ENCODE measurements at places on chromosomes 13 and 19. TPM values are rescaled to one million over a fixed set of nuclear protein-coding genes. Genes with fewer than 3 reads are reported as not detected.

DNA sequence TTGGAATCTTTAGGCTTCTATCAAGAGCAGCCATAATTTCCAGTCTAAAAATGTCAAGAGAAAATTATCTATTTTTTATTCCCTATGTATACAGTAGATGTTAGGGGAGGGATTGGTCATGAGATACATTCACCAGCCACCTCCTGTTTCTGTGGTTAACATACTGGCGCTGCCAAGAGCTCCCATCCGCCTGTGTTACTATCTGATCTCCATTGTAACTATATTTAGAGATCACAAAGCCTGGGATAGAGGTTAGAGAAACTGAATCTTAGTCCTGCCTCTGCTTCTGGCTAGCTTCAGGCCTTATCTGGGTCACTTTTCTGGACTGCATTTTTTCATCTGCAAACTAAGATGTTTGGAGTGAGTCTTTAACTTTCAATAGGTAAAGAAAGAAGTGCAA is 46.3 kb downstream of the POLR1D start:
- no peak for DNase-seq

- DNase-seq = no peak
Observed at GRCh38 chr13:48591889-48592687, 59.2 kb upstream of the RCBTB2 start.

DNA sequence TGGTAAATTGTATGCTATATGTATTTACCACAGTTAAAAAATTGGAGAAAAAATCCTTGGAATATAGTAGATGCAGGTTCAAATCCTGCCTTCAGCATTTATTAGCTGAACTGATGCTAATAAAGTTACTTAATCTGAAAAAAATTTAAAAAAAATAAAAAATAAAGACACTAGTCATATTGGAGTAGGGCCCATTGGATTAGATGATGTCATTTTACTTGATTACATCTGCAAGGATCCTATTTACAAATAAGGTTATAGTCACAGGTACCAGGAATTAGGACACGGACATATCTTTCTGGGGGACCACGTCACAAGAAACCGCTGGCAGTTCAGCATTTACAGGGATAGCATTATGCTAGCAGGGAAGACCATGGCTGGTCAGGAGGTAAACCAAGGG is 6.2 kb downstream of the ZNF555 start:
- no peak for DNase-seq

DNA sequence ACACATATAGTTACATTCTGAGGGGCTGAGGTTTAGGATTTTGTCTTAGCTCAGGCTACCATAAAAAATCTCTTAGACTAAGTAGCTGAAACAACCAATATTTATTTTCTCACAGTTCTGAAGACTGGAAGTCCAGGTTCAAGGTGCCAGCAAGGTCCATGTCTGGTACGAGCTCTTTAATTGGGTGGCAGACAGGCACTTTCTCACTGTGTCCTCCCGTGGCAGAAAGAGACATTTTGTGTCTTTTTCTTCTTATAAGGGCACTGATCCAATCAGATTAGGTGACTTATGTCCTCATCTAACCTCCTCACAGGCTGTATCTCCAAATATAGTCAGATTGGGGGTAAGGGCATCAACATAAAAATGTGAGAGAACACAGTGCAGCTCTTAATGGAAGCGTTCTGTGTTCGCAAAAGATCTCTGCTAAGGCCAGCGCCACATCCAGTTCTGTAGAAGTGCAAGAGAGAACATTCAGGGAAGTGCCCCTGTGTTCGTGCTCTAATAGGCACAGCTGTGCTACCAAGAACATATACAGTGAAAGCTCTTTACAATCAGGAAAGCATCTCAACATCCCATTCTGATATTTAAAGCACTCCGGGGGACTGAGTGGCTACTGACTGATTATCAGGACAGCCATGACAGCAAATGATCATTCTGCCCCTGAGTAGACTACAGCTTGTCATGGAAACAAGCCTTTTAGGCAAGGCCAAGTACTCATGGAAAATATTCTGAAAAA is 819.2 kb downstream of the LIG4 start:
- DNase-seq = no peak

DNA sequence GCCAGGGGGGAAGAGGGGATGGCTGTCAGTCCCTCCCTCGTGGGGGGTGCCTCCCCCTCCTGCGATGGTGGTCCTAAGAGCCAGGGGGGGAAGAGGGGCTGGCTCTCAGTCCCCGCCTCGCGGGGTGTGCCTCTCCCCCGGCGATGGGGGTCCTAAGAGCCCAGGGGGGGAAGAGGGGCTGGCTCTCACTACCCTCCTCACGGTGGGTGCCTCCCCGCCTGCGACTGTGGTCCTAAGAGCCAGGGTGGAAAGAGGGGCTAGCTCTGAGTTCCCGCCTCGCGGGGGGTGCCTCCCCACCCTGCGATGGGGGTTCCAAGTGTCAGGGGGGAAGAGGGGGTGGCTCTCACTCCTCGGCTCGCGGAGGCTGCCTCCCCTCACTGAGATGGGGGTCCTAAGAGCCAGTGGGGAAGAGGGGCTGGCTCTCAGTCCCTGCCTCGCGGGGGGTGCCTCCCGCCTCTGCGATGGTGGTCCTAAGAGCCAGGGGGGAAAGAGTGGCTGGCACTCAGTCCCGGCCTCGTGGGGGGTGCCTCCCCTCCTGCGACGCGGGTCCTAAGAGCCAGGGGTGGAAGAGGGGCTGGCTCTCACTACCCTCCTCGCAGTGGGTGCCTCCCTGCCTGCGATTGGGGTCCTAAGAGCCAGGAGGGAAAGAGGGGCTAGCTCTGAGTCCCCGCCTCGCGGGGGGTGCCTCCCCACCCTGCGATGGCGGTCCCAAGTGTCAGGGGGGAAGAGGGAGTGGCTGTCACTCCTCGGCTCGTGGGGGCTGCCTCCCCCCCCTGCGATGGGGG is 2325.6 kb upstream of the PCDH20 start:
- no peak for DNase-seq

DNA sequence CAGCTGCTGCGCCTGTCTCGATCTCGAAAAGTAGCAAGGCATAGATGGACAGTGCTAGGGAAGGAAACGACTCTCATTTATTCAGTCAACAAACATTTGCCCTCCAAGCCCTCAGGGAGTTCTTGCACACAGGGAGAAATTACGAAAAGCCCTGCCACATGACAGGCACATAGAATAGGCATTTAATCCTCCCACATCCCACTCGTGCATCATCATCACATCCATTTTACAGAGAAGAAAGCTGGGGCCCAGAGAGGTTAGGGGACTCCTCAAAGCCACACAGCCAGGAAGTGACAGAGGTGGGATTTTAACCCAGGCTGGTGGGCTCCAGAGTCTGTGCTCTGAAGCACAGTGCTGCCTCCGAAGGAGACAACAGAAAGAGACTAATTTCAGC is 11.6 kb downstream of the TMEM221 start:
- no peak for DNase-seq

DNA sequence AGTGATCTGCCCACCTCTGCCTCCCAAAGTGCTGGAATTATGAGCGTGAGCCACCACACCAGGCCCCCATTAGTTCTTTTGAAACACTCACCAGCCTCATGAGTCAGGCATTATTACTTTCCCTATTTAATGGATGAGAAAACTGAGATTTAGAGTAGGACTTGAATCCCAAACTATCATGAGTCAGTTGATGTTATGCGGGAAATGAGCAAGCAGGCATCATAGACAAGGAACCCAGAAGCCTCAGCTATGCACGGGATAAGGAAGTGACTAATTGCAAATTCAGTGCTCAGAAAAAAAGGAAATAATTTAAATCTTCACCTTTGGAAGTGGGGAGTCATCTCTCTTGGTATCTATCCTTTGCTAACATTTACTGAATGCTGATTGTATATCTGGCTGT is 217.5 kb downstream of the ABCC4 start:
- no peak for DNase-seq

- DNase-seq = peak; percentile 75
Observed at GRCh38 chr19:38095411-38096308, 128.4 kb downstream of the DPF1 start.

DNA sequence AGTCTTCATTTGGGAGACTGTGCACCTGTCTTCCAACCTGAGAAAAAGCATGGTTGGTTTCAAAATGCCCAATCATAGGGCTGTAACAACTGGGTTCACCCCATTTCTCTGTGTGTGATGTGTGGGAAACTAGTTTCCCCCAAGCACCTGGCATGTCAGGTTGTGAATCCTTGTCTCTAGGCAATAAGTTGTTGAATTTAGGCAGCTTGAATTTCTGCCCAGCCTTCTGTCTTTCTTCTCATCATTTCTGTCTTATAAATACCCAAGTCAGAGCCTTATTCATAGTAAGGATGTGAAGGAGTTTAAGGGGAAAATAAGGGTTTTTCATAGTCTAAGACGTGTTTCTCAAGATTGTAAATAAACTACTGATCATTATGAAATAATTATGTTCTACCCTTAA is 170.7 kb upstream of the RNF113B start:
- no peak for DNase-seq

- DNase-seq = no peak
Observed at GRCh38 chr19:10655457-10656312, 1.5 kb downstream of the ILF3 start.

- DNase-seq = no peak
Observed at GRCh38 chr19:30604657-30605056, 232.5 kb downstream of the ZNF536 start.

GRCh38 chr13:51804295-51805172 is 571 bp upstream of the DHRS12 start:
- peak; percentile 50 for DNase-seq

DNA sequence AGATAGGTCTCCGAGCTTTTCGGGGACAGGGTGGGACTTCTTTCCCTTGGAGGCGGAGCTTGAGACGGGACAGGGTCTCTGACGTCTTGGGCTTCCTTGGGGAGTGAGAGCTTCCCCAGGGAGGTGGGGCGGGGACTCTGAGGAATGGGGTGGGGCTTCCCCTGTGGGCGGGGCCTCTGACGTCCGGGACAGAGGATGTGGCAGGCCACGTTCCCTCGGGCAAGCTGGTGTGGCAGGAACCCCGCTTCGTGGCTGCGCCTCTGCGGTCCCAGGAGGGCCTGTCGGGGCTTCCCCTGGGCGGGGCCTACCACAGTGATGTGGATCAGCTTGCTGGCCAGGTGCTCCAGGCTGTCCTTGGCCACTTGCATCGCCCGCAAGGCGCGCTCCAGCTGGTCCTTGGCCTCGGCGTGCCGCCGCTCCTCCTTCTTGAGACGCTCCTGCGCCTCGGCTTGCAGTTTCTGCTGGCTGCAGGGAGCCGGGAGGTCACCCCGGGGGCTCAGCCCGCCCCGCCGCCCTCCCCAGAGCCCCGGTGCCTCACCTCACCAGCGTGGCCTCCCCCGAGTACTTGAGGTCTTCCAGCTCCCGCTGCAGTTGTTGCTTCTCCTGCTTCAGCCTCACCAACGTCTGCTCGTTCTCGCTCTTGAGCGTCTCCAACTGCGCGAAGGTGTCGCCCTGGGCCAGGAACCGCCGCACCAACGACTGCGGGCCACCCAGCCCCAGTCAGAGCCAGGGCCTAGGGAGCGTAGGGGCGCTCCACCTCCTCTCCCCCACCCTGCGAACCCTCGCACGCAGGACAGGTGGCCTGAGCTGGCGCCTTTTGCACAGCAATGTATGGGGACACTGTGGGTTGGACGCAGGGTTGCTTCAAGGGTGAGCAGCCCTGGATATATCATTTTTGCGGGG is 3.3 kb upstream of the RGL3 start:
- peak; percentile 78 for DNase-seq

GPC6 gene
- total RNA-seq = 4.3 TPM

SHC2 gene
- 13.4 TPM for total RNA-seq

COX6B2 gene
- not detected for total RNA-seq

Data from heart left ventricle (tissue), 16 donors.